EH (cell line): ENCODE measurements at places on chromosomes 12 and 14.

DNA sequence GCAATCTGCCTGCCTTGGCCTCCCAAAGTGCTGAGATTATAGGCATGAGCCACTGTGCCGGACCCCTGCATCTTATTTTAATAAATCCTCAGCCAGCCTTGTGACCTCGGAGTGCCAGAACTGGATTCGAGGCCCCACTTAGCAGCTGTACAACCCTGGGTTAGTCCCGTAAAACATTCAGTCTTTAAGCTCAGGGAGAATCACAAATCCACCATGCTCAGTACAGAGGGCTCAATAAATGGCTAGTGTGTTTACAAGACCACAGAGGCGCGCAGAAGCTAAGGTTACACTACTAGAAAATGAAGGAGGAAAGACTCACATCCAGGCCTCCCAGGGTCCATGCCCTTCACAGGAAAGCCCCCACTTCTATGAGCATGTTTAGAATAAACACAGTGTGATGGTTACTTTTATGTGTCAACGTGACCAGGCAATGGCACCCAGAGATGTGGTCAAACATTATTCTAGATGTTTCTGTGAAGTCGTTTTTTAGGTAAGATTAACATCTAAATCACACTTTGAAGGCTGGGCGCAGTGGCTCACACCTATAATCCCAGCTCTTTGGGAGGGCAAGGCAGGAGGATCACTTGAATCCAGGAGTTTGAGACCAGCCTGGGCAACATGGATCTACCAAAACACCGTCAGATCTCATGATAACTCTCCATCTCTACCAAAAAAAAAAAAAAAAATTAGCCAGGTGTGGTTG, 55.3 kb downstream of the CLMN start:
- no peak for DNase-seq

DNA sequence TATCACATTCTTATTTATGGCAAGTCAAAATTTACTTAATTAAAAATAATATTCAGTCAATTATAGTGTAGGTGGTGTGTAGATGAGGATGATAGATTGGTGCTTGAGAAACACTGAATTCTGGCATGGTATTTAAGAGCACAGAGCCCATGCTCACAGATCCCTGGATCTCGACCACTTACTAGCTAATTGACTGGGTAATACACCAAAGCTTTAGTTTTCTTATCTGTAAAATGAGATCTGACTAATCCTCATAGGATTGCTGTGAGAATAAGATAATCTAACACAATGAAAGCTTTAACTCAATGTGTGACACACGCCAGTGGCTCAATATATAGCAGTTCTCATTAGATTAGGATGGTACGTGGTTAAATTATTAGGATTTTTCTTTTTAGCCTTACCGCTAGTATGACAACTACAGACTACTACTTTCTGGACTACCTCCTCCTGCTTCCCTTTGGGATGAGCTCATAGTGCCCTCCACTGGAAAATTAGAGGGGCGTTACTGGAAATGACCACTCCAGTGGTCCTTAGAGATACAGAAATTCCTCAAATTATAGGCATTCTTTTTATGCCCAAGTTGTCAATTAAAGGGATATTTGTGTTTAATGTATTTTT, 482.8 kb upstream of the TBX3 start:
- peak; percentile 75 for DNase-seq

GRCh38 chr12:23888396-23889068, 60.9 kb downstream of the SOX5 start:
- no peak for DNase-seq

DNA sequence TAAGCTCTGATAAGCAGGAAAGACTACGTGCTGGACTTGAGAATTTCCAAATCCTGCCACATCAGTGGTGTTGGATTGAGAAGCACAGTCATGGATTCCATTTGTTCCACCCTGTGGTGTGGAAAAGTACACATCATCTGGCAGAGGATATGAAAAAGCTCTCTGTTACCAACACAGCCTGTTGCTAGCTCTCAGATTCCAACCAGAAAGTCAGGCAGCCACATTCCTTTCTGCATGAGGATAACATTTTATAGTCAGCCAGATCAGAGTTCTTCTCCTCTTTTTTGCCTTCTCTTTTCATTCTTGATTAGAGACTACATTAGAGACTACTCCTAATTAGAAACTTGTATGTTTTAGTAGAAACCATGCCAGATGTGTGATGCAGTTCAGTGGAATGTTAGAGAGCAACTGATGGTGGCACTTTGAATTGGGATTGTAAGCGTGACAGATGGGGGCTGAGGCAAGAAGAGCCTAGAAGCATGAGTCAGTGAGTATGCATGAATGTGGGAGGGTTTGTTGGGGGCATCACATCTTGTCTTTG, 61.2 kb upstream of the STXBP6 start:
- peak; percentile 99 for DNase-seq

DNA sequence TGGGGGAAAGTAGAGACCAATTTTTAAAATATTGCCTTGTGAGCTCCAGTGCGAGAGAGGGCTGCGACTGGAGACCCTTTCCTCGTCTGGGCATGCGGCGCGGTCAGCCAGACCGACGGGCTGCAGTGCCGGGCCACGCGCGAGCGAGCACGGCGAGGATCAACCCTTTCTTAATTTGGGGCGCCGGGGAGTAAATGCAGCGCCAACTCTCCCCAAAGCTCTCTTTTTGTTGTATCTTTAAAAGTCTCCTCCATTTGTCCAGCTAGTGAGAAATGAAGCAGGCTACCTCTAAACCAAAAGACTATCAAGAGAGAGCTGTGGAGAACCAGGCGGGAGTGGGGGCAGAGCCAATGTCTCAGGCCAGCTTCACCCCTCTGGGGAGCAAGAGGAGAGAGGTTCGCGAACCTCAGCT, 1.4 kb downstream of the SIX1 start:
- no peak for DNase-seq

DNA sequence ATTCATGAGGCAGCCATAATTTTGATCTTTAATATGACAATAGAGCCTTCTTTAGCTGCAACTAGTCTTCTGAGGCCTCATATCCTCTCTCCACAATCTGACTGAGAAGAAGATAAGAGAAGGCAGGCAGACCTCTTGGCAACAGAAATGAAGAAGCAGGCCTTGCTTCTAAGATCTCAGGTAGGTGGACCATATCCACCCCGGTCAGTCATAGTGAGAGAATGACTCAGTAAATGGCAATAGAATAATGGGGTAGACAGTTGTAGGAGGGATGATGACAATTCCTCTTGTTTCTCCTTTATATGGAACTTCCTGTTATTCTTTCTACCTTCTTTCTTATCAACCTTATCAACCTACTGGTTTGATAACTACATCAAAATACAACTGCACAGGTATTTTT, 246.7 kb upstream of the G2E3 start:
- DNase-seq: no peak

GRCh38 chr14:104106471-104106991, 21.0 kb downstream of the ASPG start:
- DNase-seq: no peak

DNA sequence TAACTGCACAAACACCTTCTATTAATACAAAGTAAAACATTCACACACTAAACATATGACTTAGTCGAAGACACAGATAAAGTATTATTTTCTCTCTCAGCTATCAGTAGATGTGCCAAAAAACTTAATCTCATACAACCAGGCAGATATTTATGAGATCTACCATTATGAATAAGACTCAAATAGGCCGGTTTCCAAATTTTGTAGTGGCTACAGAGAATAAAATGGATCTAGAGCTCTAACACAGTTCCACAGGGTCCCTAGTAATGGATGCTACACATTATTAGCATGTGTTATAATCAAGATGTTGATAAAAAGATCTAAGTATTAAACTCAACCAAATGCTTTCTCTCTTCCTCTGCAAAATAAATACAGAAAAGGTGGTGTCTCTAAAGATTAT, 10.4 kb downstream of the SAV1 start:
- no peak for DNase-seq

GRCh38 chr14:102320033-102320660, 601 bp downstream of the ZNF839 start:
- DNase-seq: peak; percentile 61

DNA sequence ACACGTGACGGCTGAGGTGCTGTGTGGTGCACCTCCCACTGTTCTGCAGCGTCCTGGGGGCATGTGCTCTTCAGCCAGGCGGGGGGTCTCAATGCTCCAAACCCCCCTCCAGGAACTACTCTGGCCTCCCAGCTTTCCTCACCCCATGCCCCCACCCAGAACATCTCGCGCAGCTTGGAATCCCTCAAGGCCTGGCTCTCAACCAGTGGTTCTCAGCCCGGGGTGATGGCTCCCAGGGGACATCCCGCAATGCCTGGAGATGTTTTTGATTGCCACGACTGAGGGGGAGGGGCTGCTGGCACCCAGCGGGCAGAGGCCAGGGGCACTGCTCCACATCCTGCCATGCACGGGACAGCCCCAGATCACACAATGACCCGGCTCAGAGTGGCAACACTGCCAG, 78.9 kb upstream of the DICER1 start:
- no peak for DNase-seq

- no peak for DNase-seq
Measured at GRCh38 chr14:95307402-95308041, 12.2 kb downstream of the CLMN start.

- peak; percentile 3 for DNase-seq
Measured at GRCh38 chr14:88351966-88352691, 29.1 kb upstream of the KCNK10 start.

GRCh38 chr14:56153267-56153666, 35.1 kb downstream of the PELI2 start:
- DNase-seq: peak; percentile 50

GRCh38 chr14:50812180-50812579, 18.8 kb downstream of the NIN start:
- no peak for DNase-seq

DNA sequence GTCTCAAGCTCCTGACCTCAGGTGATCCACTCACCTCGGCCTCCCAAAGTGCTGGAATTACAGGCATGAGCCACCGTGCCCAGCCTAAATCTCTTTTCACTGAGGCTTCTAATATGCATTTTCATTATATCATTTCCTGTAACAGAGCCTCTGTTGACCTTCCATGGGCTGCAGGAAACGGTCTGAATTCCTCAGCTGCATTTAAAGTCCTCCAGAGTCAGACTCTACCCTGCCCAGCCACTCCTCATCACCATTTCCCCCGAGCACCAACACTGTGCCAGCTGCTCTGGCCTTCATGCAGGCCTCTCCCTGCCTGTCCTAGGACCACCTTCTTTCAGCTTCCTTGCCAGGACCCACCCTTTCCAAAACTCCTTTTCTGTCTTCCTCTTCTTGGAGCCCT, 9.8 kb upstream of the NFKBIA start:
- DNase-seq: peak; percentile 79

- no peak for DNase-seq
Measured at GRCh38 chr14:88247228-88247627, 75.8 kb downstream of the KCNK10 start.

GRCh38 chr14:102094101-102094500, 7.3 kb upstream of the HSP90AA1 start:
- no peak for DNase-seq

GRCh38 chr12:93029091-93029490, 100.0 kb upstream of the EEA1 start:
- no peak for DNase-seq

DNA sequence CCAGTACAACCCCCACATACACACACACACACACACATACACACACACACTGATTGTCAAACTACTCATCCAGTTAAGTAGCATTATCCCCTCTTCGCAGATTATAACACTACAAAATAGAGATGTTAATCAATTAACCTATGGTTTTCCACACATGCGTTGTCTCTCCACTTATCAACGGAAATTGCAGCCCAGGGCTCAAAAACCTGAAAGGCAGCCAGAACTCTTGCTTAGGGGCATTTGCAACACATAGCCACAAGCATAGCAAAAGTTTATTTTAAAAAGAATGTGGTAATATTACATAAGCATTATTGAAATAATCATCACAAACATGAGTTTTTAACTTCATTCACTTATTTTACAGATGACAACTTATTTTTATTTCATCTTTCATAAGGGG, 265.8 kb downstream of the SLC16A7 start:
- DNase-seq: peak; percentile 10

DNA sequence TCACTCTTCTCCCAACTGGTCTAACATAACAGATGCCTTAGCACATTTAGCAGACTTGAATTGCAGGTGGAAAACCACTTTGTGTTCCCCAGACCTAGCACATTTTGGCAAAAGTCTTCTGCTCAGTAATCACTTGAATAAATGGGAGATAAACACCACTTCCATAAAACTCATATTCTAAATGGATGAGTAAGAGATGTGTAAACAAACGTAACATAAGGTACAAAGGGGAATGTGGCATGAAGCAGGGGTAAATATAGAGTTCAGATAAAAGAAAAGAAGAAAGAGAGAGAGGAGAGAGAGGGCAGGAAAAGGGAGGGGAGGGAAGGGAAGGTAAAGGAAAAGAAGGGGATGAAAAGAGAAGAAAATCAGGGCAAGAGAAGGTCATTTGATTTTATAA, 17.0 kb upstream of the KERA start:
- DNase-seq: no peak

- DNase-seq: no peak
Measured at GRCh38 chr14:55592436-55592835, 12.4 kb downstream of the KTN1 start.

DNA sequence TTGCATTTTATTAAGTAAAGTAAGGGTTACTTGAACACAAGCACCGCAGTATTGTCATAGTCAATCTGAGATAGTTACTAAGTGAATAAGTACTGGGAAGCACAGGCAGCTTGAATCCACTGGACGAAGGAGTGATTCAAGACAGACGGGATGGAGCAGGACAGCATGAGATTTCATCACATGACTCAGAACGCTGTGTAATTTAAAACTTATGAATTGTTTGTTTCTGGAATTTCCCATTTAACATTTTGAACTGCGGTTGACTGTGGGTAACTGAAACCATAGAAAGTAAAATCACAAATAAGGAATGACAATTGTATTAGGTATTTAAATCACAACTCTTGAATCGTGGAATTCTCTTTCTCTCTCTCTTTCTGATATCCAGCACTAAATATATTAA, 1630.4 kb upstream of the SEL1L start:
- DNase-seq: peak; percentile 48

GRCh38 chr12:42587601-42588523, 1.7 kb downstream of the PRICKLE1 start:
- DNase-seq: no peak

DNA sequence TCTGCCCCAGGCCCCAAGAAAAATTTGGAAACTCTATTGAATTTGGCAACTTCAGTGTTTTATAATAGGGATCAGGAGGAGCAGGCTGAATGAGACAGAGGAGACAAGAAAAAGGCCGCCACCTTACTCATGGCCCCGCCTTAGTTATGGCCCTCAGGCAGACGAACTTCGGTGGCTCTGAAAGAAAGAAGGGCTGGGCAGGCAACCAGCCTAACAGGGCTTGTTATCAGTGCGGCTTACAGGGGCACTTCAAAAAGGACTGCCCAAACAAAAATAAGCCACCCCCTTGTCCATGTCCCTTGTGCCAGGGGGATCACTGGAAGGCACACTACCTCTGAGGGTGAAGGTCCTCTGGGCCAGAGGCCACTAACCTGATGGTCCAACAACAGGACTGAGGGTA, 146.3 kb upstream of the ATF7IP start:
- no peak for DNase-seq

DNA sequence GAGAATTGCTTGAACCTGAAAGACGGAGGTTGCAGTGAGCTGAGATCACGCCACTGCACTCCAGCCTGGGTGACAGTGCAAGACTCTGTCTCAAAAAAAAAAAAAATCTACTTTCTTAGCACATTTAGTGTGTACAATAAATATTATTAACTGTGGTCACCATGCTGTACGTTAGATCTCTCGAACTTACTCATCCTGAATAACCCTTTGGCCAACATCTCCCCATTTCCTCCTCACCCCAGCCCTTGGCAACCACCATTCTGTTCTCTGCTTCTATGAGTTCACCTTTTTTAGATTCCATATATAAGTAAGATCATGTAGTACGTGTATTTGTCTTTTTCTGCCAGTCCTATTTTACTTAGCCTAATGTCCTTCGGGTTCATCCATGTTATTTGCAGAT, 13.4 kb downstream of the FUT8 start:
- DNase-seq: no peak
